Smooth muscle cell of trachea (primary cell): ENCODE measurements at places on chromosomes 1 and 21. TPM values are rescaled to one million over a fixed set of nuclear protein-coding genes. Genes with fewer than 3 reads are reported as not detected.

Gene ANXA9
- 0.17 and 0.29 TPM in 2 replicates for total RNA-seq

Gene GJA4
- total RNA-seq = 0.15 TPM in 1 of 2 replicates, not detected in the other

Gene AMY2B
- 2.3 and 5.8 TPM in 2 replicates for total RNA-seq

Gene HDGF
- 128 and 251 TPM in 2 replicates for total RNA-seq

Gene CHI3L1
- 14.8 and 26.0 TPM in 2 replicates for total RNA-seq

Gene DNAH14
- total RNA-seq = 14.7 and 18.3 TPM in 2 replicates
